ENCODE measurements at places on chromosomes 7 and 10.

GRCh38 chr10:93742633-93743349, 14.9 kb upstream of the LGI1 start:
- no peak for DNase-seq

DNA sequence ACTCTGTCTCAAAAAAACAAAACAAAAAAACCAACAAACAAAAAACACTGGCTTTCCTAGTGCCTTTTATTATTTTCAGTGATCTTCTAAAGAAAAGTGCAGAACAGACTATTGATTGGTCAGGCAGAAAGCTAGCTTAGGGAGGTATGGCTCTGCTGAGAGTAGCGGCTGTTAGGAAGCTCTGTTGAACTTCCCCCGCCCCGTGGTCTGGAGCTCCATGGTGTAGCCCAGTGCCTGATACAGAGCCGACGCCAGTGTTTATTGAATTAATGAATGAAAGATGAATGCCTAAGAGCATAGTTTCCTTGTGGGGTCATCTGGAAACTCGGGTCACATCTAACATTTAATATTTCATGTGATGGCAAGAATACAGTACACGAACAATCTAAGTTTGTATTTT, 90.5 kb upstream of the ARMC3 start:
- DNase-seq: no peak

DNA sequence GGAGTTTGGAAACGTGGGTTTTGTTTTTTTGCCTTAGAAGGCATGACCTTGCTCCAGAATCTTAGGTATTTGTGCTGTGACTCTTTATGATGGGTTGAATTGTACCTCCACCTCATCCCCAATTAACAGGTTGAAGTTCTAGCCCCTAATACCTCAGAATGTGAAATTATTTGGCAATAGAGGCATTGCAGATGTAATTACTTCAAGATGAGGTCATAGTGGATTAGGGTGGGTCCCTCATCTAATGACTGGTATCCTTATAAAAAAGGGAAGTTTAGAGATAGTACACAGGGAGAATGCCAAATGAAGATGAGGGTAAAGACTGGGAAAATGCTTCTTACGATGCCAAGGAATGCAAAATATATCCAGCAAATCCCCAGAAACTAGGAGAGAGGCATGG, 3.0 kb upstream of the FAM200A start:
- no peak for DNase-seq

- DNase-seq: no peak
These were observed 7.2 kb upstream of the CADPS2 start for GRCh38 chr7:122893486-122893885.

GRCh38 chr10:84957427-84957826, 629.0 kb downstream of the CCSER2 start:
- DNase-seq: no peak

- no peak for DNase-seq
These were observed 4.4 kb upstream of the MYL7 start for GRCh38 chr7:44145479-44145968.

GRCh38 chr7:125316466-125316865, 386.8 kb upstream of the POT1 start:
- no peak for DNase-seq

- no peak for DNase-seq
These were observed 162.0 kb downstream of the MAGI2 start for GRCh38 chr7:79291498-79291865.

DNA sequence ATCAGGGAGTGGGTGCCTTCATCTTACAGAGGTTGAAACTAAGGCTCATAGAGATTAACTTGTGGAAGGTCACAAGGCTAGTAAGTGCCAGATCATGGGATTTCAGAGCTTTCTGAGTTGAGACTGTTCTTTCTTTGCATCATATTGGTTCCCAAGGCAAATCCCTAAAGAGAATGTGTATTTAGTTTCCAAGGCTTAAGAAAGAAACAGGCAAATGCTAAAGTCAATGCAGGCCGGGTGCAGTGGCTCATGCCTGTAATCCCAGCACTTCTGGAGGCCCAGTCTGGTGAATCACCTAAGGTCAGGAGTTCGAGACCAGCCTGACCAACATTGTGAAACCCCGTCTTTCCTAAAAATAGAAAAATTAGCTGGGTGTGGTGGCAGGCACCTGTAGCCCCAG, 19.8 kb downstream of the CDK1 start:
- no peak for DNase-seq

DNA sequence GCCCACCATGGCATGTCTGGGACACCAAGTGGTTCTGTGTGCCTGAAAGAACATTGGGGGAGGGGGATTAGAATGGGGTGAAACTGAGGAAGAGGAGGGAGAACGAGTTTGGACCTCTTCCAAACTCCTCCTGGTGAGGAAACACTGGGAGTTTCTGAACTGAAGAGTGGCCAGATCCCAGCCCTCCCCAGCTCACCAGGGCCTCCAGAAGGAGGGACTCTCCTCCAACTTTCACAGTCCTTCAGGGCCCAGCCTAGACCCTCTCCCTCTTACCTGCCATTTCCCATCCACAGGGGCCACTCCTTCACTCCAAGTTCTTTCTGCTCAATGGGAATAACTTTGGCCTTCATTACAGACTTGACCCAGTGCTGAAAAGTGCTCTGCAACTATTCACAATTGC, 132.0 kb upstream of the FOXK1 start:
- DNase-seq: no peak

- DNase-seq: no peak
These were observed 282.8 kb downstream of the PHTF2 start for GRCh38 chr7:78081344-78081743.

DNA sequence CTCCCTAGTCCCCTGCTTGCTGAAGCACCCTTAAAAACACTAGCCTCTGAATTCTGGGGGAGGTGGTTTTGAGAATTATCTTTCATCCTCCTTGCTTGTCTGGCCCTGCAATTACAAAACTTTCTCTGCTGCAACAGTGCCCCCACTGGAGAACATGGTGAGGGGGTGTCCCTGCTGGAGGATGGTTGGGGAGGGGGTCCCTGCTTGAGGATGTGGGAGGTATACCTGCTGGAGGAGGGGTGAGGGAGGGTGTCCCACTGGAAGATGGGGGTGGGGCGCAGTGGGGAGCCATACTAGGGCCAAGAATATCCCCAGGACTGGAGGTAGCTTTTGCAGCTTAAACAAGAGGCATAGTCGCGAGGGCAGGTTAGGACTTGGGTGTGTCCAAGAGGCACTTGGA, 3.2 kb upstream of the POLM start:
- DNase-seq: no peak

GRCh38 chr10:64648915-64649314, 1127.7 kb downstream of the REEP3 start:
- no peak for DNase-seq

DNA sequence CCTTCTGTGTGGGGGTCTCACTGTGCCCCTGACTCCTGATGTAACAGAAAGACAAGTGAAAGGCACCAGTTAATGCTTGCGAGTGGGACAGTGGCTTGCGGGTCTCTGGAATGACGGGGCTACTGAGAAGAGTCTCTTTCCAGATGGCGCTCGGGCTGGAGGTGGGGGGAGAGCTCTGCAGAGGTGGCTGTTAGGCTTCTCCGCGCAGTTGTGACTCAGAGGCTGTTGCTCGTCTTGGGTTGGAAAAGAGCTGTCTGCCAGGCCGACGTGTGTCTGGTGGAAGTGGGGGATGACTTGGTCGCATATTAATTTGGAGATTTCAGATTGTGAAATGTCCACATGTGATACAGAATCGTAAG, 27.9 kb upstream of the SH2B2 start:
- no peak for DNase-seq

- DNase-seq: no peak
These were observed 23.6 kb upstream of the SEMA4G start for GRCh38 chr10:100945754-100946153.

- no peak for DNase-seq
These were observed 52.4 kb downstream of the ARMH3 start for GRCh38 chr10:102003541-102003940.

DNA sequence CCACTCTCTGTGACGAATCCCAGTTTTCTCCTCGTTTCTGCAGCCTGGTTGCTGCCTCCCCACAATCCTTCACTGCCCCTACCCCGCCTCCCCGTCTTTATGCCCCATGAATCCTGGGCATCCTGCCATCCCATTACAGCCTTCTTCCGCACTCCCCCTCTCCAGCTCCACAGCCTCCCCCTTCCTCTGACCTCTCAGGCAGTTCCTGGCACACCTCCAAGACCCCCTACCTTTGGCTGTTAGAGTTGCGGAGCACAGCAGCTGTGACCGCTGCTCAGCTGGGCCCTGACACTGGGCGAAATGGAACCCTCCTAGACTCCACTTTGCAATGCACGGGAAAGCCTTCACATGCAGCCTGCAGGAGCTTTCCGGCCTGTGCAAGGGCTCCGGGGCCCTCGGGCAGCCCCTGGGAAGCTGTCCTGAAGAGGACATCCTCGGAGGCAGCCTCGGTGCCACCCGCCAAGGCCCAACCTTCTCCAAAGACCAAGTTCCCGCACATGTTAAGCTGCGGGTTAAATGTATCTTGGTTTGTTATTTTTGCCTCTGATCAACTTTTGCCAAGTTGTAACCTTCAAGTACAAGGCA, 400.7 kb upstream of the MKI67 start:
- DNase-seq: no peak

- DNase-seq: no peak
These were observed 25.8 kb downstream of the MACC1 start for GRCh38 chr7:20191391-20191869.

GRCh38 chr10:11093771-11094736, 76.4 kb downstream of the CELF2 start:
- DNase-seq: no peak

DNA sequence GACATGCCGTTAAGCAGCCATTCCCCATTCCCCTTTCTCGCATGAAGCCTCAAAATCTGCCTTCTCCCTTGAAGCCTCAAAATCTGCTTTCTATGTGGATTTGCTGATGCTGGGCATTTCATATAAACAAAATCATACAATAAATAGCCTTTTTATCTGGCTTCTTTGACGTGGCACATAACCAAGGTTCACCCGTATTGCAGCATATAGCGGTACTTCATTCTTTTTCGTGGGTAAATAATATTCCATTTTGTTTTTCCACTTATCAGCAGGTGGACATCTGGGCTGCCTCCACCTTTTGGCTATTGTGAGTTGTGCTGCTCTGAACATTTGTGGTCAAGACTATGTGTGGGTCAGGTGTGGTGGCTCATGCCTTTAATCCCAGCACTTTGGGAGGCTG, 57.0 kb downstream of the BRI3 start:
- DNase-seq: no peak

- DNase-seq: no peak
These were observed 37.7 kb upstream of the R3HCC1L start for GRCh38 chr10:98096731-98097130.
